Stimulated activated CD8-positive, alpha-beta memory T cell treated with anti-CD3 and anti-CD28 coated beads, Interleukin-2, amount 100 ng/mL, for 48 hours (primary cell): ENCODE measurements at places on chromosomes 5 and 9.

- DNase-seq = peak; percentile 47
Observed at GRCh38 chr5:116947691-116948528, 373.3 kb upstream of the SEMA6A start.

DNA sequence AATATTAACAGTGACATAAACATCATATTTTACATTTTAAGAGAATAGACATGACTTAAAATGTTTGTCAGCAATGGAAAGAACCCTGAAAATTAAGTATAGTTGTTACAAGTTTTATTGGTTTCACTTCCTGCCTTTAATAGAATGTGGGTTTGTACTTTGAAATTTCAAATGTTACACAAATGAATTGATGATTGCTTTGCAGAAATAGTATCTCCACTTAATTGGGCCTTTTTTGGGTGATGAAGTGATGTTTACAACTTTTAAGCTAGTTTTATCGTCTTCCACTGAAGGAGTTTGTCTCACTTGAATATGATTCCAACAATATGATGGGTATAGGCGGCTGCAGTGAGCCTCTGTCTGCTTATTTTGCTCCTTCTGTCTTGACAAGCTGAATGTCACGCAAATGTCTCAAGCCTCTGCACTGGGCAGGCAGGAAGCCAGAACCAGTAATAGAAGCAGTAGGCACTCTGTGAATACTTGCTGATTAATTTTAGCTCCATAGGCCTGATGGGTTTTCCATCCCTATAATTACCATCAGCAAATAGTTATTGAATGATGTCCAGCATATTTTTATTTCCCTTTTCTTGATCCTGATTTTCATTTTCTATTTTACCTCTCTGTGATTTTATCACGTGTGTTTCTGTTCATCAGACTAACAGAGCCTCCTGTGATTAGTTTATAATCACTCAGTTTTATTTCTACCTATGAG is 10.6 kb upstream of the NR3C1 start:
- no peak for DNase-seq

GRCh38 chr5:31232273-31232888 is 38.9 kb downstream of the CDH6 start:
- no peak for DNase-seq

- no peak for DNase-seq
Observed at GRCh38 chr5:180785794-180786221, 16.8 kb downstream of the MGAT1 start.

- DNase-seq = peak; percentile 25
Observed at GRCh38 chr9:37801287-37801850, 772 bp downstream of the DCAF10 start.

- DNase-seq = no peak
Observed at GRCh38 chr5:31574772-31575171, 42.7 kb downstream of the C5orf22 start.
